Neural progenitor cell (in vitro differentiated cells): ENCODE measurements at places on chromosomes 12 and 14.

DNA sequence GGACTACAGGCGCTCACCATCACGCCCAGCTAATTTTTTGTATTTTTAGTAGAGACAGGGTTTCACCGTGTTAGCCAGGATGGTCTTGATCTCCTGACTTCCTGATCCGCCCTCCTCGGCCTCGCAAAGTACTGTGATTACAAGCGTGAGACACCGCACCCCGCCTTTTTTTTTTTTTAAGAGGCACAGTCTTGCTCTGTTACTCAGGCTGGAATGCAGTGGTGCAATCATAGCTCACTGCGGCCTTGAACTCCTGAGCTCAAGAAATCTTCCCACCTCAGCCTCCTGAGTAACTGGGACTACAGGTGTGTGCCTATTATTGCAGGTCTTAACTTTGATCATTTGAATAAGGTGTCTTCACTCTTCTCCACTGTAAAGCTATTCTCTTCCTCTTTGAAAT, 5.3 kb upstream of the GLTP start:
- no peak for DNase-seq

GRCh38 chr12:18546399-18546798, 191.4 kb downstream of the PLCZ1 start:
- DNase-seq: no peak

DNA sequence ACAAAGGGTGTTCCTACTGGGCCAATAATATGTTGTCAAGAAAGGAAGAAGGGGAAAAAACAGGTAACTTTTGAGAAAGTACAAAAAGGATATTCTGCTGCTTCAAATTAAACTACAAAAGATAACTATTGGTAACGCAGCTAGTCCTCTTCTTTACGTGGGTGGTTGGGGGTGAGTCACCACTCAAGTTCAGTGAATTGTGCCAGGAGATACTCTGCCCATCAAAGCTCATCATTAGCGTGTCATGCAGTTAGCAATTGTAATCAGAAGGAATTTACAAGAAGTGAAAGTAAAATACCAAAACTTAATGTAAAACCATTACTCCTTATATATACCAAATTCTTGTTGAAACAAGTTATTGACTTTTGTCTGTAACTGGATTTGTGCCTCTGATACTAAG, 342.0 kb downstream of the NPAS3 start:
- no peak for DNase-seq

DNA sequence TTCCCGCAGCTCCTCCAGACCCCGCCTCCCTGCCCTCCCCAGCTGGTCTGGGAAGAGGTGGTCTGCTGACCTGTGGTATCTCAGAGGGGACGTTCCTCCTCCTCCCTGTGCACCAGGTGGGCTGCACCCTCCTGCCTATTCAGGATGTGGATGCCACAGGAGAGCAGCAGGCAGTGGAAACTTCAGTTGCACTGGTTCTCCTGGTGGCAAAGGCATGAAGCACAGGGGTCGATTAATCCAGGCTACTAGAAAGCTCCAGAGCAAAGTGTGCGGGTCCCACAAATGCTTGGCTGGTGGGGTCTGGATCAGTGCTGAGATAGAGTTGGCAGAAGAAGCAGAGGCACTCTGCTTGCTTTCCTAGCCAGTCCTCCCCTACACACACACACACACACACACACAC, 197.0 kb downstream of the SLC41A2 start:
- DNase-seq: no peak

GRCh38 chr14:72892879-72893635, 844 bp downstream of the DPF3 start:
- DNase-seq: peak; percentile 63

DNA sequence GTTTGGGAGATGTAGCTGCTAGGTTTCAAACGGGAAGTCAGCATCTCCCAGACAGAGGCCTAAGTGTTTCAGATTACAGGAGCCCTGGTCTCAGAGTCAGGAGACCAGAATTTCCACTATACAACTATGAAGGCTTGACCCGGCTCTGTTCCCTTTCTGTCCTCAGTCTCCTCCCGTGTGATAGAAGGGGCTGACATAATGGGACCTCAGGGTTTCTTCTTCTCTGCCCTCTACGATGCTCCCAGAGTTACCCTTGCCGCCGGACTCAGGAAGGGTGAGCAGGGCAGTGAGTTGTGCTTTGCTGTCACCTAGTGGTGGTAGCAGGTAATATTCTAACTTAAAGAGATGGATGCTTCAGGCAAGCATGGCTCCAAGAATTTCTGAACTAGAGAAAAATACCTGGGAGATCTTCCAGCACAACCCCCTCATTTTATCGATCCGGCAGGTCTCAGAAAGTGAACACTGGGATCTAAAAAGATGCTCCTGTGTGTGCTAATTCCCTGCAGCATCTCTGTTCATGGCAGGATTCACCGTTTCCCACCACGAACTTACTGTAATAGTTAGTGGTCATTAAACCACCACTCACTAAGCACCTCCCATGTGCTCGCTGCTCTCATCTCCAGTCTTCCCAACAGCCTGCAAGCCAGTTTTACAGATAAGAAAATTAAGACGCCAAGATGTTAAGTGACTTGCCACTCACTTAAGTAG, 84.4 kb downstream of the VWF start:
- DNase-seq: peak; percentile 87

DNA sequence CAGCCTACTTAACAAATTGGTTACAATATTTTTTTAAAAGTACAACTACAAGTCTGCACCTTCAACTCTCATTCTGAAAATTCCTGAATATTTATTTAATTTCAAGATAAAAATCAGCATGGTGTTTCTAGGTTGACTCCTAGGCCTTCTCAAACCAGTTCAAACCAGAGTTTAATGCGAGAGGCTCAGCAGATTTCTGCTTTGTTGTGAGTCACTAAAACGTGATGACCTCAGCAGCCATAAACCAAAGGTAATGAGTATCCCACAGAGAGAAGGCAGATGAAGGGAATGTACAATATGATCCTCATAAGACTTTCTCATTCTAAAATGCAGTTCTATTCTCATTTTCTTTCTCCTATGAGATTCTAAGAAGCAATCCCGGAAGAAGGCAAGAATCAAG, 1.5 kb downstream of the PRDM4 start:
- peak; percentile 43 for DNase-seq

DNA sequence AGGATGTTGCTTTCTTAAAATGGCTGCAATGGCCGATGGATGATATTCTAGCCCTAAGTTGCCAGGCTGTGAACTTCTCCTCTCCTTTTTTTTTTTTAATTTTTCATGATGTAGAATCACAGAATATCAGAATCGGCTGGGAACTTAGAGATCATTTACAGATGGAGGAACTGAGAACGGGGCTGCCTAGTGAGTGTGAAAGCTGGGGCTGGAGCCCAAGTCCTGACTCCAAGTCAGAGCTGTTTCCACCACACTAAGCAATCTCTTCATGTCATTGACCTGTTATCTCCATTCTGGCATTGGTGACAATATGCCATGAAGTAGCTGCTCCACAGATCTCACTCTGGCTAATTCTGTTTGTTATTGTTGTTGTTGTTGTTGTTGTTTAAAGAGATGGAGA, 121.7 kb downstream of the SLC38A1 start:
- DNase-seq: no peak
